HT-29 (cell line): ENCODE measurements at places on chromosomes 13 and 19. TPM values are rescaled to one million over a fixed set of nuclear protein-coding genes. Genes with fewer than 3 reads are reported as not detected.

LRRC8E gene
- 16.6 and 19.8 TPM in 2 replicates for total RNA-seq

SIGLEC9 gene
- total RNA-seq, result not detected in 2 replicates

GAPDHS gene
- total RNA-seq, result not detected in 2 replicates

TUBB4A gene
- not detected in 2 replicates for total RNA-seq

ZFP82 gene
- not detected in 2 replicates for total RNA-seq

PRR19 gene
- total RNA-seq, result 4.4 and 4.7 TPM in 2 replicates

ANGPTL8 gene
- total RNA-seq, result not detected in 2 replicates

ZNF726 gene
- total RNA-seq, result not detected in 2 replicates

ADAMTSL5 gene
- 1.3 and 3.9 TPM in 2 replicates for total RNA-seq

LILRB2 gene
- not detected in 2 replicates for total RNA-seq

CYP4F3 gene
- 0.89 and 0.99 TPM in 2 replicates for total RNA-seq

ZFP14 gene
- 0.08 TPM in 2 replicates for total RNA-seq

PABPC3 gene
- total RNA-seq, result 0.05 and 0.18 TPM in 2 replicates

SPACA6 gene
- total RNA-seq, result 13.6 and 17.8 TPM in 2 replicates

FXYD1 gene
- not detected in 2 replicates for total RNA-seq

POLR2I gene
- total RNA-seq, result 397 and 423 TPM in 2 replicates

JAK3 gene
- total RNA-seq, result 0.23 and 0.31 TPM in 2 replicates

CCDC106 gene
- 9.7 and 11.4 TPM in 2 replicates for total RNA-seq

BABAM1 gene
- total RNA-seq, result 79.8 and 98.6 TPM in 2 replicates

CEACAM20 gene
- total RNA-seq, result not detected in 2 replicates

ADAT3 gene
- 3.2 and 6.9 TPM in 2 replicates for total RNA-seq

SLC7A10 gene
- not detected in 2 replicates for total RNA-seq

ENOX1 gene
- total RNA-seq, result 0.10 TPM in 1 of 2 replicates, not detected in the other

DMPK gene
- total RNA-seq, result 31.1 and 45.7 TPM in 2 replicates
